H9 (cell line): ENCODE measurements at places on chromosomes 5 and 9. TPM values are rescaled to one million over a fixed set of nuclear protein-coding genes. Genes with fewer than 3 reads are reported as not detected.

The PCDHB2 gene
- total RNA-seq, result 26.3 and 27.7 TPM in 2 replicates

The PPP3R2 gene
- total RNA-seq, result not detected in 2 replicates

The PGM5 gene
- not detected in 2 replicates for total RNA-seq

- DNase-seq, result no peak
Measured at GRCh38 chr9:20623748-20624124, 1.4 kb upstream of the MLLT3 start.

DNA sequence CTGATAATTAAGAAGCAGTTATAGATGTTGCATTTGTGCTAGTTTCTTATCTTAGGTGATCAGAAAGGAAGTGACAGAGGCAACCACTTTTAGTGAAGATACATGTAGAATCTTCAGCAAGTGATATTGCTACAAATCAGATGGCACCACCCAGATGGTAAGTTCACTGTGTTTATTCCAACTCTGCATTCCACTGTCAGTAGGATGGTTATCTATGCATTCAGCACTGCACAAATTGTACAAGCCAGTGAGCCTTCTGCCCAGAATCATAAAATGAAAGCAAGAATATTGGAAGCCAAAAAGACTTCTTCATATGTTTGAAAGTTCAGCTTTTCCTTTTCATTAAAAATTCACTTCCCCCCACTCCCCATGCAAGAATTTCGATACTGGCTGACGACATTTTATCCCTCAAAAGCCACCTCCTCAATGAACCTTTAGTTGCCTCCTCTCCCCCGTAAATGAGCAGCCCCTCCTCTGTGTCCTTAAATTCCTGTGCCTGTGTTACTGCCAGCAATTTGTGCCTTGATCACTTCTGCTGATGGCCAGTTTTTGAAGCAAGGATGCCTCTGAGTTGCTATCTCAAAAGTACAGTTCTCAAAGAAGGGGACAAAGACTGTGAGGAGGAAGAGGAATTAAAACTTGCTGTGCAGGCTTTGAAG is 91.6 kb downstream of the ZSWIM6 start:
- DNase-seq, result no peak

DNA sequence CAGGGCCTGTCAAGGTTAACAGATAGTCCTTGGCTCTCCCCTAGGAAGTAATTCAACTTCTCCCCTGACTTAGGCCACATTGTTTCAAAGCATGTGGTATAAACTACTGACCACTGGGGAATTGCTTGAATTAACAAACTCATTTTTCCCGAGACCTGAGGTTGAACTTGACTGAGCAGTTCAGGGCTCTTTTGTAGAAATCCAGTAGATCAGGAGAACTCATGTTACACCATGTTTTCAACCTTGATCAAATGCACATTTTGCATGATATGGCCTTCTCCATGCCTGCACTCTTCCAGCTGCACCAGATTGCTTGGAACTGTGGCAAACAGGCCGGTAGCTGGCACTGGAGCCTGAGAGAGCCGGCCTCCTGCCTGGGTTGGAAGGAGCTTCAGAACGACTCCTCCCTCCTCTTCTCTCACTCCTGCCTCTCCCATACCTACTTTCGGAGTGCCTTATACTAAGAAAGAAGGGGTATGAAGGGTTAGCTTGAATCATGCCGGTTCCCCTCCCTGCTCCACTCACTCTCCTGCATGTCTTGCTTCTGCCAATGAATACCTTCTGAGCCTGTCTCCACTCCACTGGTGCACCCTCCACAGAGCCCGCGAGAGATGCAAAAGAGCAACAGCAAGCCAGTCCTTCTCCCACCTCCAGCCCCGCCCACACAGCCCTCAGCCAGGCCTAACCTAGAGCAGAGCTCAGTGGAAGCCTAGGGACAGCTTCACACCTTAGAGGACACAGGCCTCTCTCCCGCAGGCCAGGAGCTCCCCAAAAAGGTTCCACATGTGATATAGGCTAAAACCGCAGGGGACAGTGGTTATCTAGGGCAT is 159.4 kb downstream of the MACROH2A1 start:
- peak; percentile 37 for DNase-seq

The MCTP1 gene
- 2.5 and 3.0 TPM in 2 replicates for total RNA-seq
